Suppressor macrophage treated with lipopolysaccharide for 1 hour (primary cell): ENCODE measurements at places on chromosomes 7 and 10.

GRCh38 chr10:28125701-28126100 lies 126.8 kb upstream of the ODAD2 start:
- no peak for DNase-seq

DNA sequence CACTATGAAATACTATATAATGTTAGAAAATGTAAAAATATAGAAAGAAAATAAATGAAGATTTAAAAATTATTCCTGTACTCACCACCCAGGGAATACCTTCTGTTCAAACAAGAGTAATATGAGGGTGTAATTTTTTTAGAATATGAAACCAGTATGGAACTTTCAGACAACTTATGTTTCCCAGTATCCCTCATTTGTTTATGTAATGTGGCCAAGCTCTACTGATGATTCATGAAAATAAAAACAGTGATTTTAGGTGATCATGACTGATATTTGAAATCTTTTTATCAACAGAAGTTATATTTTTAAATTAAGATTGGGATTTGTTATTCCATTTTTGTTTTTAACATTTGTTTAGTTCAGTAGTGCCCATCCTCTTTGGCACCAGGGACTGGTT lies 18.8 kb downstream of the SLK start:
- DNase-seq = no peak

DNA sequence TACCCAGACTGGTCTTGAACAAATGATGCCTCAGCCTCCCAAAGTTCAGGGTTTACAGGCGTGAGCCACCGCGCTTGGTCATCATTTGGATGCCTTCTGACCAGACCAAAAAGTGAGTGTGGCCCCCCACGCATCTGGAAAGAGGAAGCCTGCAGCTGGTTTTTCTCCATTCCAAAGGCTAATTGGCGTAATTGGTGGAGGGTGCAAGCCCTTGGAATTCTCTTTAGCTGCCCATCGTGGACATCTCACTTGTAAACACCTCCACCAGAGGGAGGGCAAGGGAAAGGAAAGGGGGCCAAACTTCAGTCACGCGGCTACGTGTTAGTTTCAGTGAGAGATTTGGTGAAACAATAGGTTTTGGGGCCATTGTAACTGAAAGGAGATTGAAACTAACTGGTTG lies 4.1 kb upstream of the ARHGAP21 start:
- peak; percentile 56 for DNase-seq

DNA sequence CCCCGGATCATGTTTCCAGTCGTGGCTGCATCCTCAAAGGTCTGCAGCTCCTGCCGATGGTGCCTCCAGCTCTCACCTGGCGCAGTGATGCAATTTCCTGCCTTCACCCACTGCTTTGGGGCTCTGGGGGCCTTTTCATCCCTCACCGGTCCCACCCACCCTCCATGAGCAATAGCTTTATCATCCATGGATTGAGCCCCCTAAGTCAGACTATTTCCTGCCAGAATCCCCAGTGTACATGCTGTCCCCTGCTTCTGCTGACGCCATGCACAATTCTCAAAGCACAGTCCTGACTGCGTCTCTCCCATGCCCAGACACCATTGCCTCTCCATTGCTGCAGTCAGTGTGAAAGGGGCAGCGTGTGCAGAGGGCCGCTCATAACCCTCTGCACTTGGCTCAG lies 49.7 kb downstream of the FAM241B start:
- DNase-seq = no peak

GRCh38 chr7:4763794-4764185 lies 11.6 kb upstream of the AP5Z1 start:
- DNase-seq = no peak

GRCh38 chr7:28939844-28940544 lies 18.1 kb downstream of the TRIL start:
- DNase-seq = no peak

- DNase-seq = no peak
These were observed 194.2 kb upstream of the SLC26A5 start for GRCh38 chr7:103640031-103640779.

DNA sequence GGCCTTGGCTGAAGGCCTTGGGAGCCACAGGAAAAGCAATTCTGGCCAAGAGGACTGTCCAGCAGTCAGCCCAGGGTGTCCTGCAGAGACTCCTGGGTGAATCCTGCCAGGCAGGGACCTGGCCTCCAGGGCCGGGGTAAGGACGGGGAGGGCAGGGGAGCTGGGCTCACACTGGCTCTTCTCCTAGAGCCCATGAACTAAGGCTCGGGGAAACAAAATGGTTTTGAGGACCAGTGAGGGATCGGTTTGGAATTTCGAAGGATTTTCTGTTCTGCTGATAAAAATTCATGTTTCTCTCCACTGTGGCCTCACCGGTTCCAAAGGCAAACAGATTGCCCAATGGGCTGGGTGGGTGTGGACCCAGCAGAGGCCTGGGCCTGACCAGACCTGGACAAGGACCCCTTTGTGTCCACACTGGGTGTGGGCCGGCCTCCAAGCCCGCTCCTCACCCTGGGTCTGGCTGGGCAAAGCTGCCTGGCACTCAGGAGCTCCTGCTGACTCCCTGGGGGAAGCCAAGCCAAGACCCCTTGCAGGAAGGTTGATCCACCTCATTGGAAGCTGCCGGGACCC lies 27.3 kb downstream of the FAM20C start:
- no peak for DNase-seq
